ENCODE measurements at places on chromosomes 6 and 20.

- DNase-seq, result no peak
Measured at GRCh38 chr6:55016261-55016660, 158.1 kb upstream of the HCRTR2 start.

GRCh38 chr20:51535075-51535386 is 7.5 kb downstream of the NFATC2 start:
- peak; percentile 94 for DNase-seq

DNA sequence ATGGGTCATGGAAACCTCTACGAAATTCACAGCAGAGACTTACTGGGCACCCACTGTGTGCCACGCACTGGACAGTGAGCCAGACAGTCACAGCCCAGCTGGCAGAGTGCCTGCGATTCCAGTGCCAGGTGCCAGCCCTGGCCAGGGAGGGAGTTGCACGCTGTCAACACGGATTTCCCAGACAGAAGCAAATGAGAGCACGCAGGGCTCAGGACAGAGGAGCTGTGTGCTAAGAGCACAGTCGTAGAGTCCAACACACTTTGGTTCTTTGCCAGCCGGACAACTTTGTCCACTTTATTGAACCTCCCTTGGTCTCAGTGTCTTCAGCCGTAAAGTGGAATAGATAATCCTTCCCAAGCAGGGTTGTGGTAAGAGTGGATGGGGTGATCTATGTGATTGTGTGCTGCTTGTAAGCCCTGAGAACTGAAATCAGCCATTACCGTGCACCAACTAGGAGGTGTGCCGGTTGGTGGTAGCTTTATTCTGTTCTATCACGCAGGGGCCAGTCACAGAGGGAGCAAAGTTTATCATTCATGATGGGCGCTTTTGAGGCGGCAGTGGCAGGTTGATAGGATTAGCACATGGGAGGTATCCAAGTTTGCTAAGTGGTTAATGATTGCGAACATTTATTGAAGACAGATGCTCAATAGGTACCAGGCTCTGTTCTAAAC is 40.6 kb downstream of the SIRPA start:
- no peak for DNase-seq

DNA sequence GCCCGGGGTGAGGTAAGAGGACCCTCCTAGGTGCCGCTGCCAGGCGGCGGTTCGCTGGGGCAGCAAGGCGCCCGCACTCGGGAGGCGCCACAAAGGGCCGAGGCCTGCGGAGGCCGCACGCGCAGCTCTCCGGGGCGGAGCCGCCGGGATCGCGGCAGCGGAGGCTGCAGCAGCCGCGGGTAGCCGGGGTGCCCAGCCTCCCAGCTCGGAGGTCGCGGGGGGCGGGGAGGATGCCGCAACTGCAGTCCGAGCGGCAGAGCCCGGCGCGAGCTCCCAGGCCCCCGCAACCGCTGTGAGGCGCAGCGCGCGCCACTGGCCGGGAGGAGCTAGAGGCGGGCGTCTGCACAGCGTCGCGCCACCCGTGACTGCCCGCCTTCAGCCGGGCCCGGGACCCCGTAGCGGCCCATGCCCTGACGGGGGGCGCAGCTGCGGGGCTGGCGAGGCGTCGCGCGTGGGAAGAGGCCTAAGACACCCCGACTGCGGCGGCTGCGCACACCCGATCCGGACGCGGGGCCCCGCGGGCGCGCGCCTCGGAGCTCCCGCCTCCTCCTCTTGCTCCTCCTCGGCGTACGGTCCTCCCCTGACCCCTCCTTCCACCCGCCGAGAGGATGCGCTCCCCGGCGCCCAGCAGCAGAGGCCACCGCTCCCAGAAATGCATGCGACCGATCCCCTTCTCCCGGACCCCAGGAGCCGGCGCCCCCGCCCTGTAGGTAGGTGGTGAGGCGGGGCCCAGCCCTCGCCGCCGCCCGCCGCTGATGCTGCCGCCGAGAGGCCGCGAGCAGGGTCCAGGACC is at the start of gene NCOA7:
TSS of gene NCOA7 (plus strand) at position 603 of the 793 bp plus-strand sequence. CDS start 24,395 bp downstream, outside the sequence.
- peak; percentile 46 for DNase-seq

- DNase-seq, result no peak
Measured at GRCh38 chr6:149224399-149224798, 93.1 kb upstream of the TAB2 start.

DNA sequence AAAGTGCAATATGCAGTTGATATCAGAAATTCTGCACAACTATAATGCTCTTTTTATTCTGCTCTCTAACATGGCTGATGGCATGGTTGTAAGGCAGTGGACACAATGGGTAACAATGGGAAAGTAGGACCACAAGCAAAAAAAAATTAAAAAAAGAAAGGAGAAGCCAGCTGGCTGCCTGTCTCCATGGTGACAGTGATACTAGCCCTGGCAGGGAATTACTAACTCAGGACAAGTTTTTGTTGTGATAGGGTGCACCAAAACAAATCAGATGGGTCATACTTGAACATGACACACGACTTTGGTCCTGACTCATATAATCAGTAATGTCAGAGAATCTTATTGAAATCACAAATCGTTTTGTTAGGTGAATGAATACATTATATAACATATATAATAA is 169.4 kb downstream of the TRDN start:
- no peak for DNase-seq

DNA sequence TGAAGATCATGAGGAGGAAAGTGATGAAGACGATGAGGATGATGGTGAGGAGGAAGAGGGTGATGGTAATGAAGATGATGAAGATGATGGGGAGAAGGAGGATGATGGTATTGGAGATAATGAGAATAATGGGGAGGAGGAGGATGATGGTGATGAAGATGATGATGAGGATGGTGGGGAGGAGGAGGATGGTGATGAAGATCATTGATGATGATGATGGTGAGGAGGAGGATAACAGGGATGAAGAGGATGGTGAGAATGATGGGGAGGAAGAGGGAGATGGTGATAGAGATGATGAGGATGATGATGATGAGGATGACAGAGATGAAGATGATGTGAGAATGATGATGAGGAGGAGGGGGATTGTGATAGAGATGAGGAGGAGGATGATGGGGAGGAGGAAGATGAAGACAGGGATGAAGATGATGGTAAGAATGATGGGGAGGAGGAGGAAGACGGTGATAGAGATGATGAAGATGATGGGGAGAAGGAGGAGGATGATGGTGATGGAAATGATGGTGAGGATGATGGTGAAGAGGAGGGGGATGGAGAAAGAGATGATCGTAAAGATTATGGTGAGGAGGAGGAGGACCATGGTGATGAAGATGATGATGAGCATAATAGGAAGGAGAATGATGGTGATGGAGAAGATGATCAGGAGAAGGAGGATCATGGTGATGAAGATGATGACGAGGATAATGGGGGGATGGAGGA is 273.7 kb downstream of the SMOC2 start:
- no peak for DNase-seq

- no peak for DNase-seq
Measured at GRCh38 chr20:45088247-45088646, 12.7 kb downstream of the KCNS1 start.

GRCh38 chr6:7463785-7464184 is 74.2 kb downstream of the RIOK1 start:
- no peak for DNase-seq

GRCh38 chr6:21946298-21946783 is 350.5 kb downstream of the PRL start:
- no peak for DNase-seq

GRCh38 chr20:41044409-41045062 is 15.9 kb downstream of the TOP1 start:
- no peak for DNase-seq

DNA sequence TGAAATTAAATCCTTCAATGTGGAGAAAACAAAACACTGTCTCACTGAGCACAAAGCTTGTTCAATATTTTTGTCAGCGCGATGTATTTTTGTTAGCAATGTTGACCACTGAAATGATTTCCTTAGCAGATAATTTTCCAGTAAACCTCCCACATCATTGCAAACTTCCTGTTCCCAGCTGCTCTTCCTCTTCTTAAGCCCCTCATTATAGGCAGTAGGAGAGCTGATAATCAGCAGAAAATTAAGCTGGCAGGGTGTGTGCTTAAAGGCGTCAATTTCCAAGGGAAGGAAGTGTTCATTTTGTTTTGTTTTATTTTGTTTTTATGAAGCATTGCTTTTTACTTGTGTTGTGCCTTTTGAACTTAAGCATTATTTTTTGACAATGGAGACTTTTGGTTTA is 29.1 kb upstream of the TMEM14A start:
- DNase-seq, result peak; percentile 26

- DNase-seq, result no peak
Measured at GRCh38 chr6:147204060-147204785, at the start of gene STXBP5. Gene STXBP5 (plus strand): TSS chr6:147204417. CDS start chr6:147204533, 116 bp downstream.

DNA sequence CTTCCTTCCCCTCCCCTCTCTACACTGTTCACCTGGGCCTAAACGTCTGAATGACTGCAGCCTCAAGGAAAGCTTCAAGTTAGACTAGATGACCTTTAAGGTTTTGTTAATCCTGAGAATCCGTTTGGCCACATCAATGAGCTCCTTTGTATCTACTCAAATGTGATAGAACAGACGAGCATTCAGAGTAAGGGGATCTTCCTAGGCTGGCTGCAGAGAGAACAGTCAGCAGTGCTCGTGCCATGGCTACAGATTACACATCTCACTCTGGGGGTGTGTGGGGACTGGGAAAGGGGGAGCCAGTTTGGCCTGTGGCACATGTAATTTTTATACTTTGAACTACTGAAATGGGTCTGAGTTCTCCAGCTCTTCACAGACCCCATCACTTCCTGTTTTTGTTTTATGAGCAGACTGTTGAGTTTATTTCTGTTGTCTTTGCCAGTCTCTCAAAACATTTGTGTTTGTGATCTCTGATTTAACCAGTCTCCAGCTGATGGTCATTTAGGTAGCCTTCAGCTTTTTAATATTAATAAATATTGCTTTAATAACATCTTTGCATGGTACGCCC is 50.9 kb downstream of the KCNS1 start:
- peak; percentile 16 for DNase-seq

DNA sequence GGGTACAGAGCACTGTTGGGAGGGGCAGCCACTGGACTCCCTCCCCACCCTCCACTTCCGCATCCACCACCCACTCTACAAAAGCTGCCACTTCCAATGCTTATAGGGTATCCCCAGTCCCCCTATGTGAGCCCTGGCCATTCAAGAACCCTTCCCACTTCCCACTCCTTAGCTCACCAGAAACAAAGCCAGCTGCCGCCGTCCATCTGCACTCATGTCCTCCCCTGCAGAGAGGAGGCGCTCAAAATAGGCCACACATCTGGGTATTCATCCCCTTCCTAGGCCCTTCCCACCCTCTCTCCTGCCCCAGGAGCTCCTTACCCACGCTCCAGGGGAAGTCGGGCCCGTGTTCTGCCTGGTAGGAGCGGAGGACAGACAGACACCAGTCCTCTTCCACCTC is 6.5 kb upstream of the LY6G5C start:
- no peak for DNase-seq

- no peak for DNase-seq
Measured at GRCh38 chr20:40993794-40994540, 34.7 kb upstream of the TOP1 start.

GRCh38 chr20:13274275-13274861 is 53.3 kb downstream of the ISM1 start:
- no peak for DNase-seq

DNA sequence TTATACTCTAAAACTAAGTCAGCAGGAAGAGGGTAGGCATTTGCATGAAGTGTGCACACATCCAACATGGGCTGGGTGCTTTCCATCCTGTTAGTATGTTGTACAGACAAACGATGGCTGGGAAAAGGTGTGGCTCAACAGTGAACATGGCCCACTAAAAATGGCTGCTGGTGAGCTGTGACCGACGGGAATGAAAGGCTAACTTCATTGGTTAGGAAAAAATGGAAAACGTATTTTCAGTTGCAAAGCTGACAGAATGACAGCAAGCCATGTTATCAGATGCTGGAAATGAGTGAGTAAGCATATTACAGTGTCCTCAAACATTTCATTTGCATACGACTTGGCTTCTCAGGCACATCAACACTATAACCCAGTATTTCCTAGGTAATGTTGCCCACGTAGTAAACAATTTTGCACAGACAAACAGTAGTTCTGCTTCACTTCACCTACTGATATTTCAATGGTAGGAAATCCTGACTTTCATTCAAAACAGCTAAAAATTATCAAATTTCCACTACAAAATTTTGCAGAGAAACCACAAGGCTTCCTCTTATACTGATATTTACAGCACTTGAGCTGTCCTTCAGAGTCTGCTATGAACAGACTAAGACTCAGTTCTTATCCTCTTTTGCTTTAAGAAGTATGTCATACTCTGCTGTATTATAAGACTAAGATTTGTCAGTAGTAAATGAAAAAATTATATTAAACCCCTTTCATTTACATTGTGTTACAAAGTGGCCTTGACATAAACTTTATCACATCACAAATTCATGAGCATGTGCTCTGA is 98.9 kb downstream of the IRF4 start:
- no peak for DNase-seq

DNA sequence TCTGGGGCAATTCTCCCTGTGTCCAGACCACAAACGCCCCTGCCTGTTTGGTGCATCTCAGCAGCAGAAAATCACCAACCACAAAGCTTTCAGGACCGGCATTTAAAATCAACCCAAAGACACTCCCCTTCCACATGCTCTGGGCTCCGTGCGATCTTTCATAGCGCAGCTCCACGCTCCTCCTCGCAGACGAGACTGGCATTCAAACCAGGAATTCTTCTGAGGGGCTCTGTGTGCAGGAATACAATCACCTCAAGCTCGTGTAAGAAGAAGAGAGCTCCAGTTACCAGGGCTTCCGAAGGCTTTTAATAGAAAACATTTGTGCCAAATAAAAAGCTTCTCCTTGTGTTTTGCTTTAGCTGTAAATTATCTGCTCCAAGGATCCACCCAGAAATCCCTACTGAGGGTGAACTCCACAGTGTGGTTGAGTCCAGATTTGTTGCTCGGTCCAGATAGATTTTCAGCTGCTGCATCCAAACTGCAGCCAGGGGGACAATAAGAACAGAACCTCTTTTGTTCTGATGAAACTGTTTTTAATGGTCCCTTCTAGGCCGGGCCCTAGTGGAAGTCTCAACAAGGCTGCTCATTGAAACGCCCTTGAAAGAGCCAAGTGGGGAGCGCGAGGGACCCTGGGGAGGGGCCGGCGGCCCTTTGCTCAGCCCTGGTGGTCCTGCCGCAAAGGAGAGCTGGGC is 16.4 kb upstream of the BMP7 start:
- DNase-seq, result no peak

- DNase-seq, result no peak
Measured at GRCh38 chr6:84771756-84772356, 7.5 kb upstream of the TBX18 start.

DNA sequence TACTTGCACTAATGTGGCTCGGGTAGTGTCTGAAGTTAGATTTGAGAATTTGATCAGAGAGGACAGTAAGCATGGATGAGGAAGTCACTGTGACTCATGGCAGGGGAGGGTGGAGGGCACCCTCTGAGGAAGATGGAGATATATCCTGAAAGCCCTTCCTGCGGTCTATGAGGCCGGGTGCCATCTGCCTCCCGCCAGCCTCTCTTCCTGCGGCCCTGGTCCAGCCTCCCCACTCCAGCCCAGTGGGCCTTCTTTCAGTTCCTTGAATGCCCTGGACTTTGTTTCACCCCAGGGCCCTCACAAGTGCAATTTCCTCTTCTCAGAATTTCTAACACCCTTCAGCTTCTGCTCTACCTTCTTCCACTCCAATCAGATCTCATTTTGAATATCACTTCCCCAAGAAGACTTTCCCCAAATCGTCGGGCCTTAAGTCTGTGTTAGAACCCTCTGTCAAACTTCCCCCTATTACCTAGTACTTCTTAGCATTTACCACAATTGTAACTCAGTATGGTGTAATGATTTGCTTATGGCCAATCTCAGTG is 20.2 kb upstream of the TNFAIP3 start:
- peak; percentile 100 for DNase-seq

- no peak for DNase-seq
Measured at GRCh38 chr20:22555791-22556564, 28.4 kb downstream of the FOXA2 start.

Measured in MV-4-11 (cell line).